ENCODE measurements at places on chromosomes 16 and 17. TPM values are rescaled to one million over a fixed set of nuclear protein-coding genes. Genes with fewer than 3 reads are reported as not detected.

The DDX5 gene
- total RNA-seq: 881 TPM

The PRR11 gene
- total RNA-seq: 2.4 TPM

The KRTAP2-3 gene
- not detected for total RNA-seq

The C17orf78 gene
- total RNA-seq: not detected

The SCIMP gene
- 24.8 TPM for total RNA-seq

The PYCARD gene
- 49.5 TPM for total RNA-seq

The SHISA9 gene
- not detected for total RNA-seq

The GALR2 gene
- total RNA-seq: not detected

The KIF18B gene
- 0.32 TPM for total RNA-seq

The SDR42E2 gene
- total RNA-seq: 0.14 TPM

The TP53TG3C gene
- total RNA-seq: not detected

The CCL7 gene
- total RNA-seq: not detected

The NDUFAF8 gene
- 32.6 TPM for total RNA-seq

The MYO15A gene
- 2.8 TPM for total RNA-seq

The UNC45B gene
- 0.14 TPM for total RNA-seq

The PSMD11 gene
- 62.8 TPM for total RNA-seq

The CDK3 gene
- total RNA-seq: 9.6 TPM

The C1QBP gene
- total RNA-seq: 73.7 TPM

The PRRT2 gene
- total RNA-seq: 2.7 TPM

The PLSCR3 gene
- 30.3 TPM for total RNA-seq

The RAB26 gene
- 0.67 TPM for total RNA-seq

The CYGB gene
- total RNA-seq: 34.3 TPM

The DNAH9 gene
- total RNA-seq: 0.41 TPM

The CCL4 gene
- total RNA-seq: 12.5 TPM

The ATP2A3 gene
- 44.4 TPM for total RNA-seq
